ENCODE measurements at places on chromosomes 3 and 15.

- no peak for DNase-seq
Measured at GRCh38 chr15:35066094-35066493, 19.0 kb downstream of the NANOGP8 start.

- DNase-seq = no peak
Measured at GRCh38 chr3:140035871-140036270, 100.9 kb downstream of the CLSTN2 start.

- DNase-seq = no peak
Measured at GRCh38 chr3:191648787-191649186, 187.8 kb downstream of the PYDC2 start.

- no peak for DNase-seq
Measured at GRCh38 chr3:50447290-50447840, 56.1 kb downstream of the CACNA2D2 start.

DNA sequence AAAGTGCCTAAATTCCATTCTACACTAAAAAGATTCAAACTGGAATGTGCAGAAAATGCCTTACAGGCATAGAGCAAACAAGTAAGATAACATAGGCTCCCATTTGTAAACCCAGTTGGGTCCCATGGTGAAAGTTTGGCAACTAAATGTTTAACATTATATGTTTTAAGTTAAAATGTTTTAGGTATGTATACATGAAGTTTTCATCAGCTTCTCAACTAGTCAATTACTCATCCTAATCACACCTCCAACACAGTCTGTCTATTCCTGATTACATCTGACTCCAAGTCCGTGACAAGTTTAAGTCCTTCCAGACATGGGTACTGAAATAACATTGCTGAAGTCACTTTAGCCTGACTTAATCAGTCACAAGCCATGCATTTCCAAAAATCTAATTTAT is 25.0 kb downstream of the MYLK start:
- DNase-seq = no peak

GRCh38 chr3:54897028-54897711 is 30.7 kb downstream of the LRTM1 start:
- DNase-seq = no peak

- DNase-seq = no peak
Measured at GRCh38 chr3:167203062-167203461, 177.0 kb downstream of the ZBBX start.
